ENCODE measurements at places on chromosomes 16 and 17.

DNA sequence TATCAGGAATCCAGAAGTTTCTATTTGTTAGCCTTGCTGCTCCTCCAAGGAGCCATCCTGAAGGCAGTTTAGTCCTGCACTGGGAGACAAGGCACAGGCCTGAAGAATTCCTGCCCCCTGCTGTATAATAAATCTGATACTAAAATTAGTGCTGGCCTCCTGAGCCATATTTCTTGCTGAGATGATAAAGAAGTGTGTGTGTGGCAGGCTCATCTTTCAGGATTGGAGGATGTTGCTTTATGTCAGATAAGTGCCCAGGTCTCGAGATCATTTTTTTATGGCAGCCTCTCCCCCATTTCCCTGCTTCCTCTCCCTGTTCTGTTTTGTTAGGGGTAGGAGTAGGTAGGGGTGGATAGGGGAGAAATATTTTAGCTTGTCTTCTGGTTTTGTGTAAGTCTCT lies 26.0 kb downstream of the MSI2 start:
- no peak for DNase-seq

DNA sequence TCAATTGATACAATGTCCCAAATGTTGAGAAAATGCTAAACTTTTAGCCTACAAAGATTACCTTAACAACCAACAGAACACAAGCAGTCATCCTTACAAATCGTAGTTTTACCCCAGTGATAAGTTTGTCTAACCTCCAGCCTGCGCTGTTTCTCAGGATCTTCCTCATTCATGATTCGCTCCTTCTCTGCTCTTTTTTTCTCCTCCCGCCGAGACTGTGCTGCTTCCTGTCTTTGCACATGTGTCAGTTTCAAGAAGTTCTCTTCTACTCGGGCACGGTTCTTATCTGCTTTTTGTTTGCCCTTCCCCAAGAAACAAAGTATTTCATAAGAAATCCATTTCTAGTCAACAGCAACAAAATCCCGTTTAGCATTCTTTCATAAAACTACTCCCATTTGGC lies 10.2 kb upstream of the STRADA start:
- DNase-seq = no peak

GRCh38 chr17:81641825-81642489 lies 5.0 kb downstream of the TSPAN10 start:
- no peak for DNase-seq

DNA sequence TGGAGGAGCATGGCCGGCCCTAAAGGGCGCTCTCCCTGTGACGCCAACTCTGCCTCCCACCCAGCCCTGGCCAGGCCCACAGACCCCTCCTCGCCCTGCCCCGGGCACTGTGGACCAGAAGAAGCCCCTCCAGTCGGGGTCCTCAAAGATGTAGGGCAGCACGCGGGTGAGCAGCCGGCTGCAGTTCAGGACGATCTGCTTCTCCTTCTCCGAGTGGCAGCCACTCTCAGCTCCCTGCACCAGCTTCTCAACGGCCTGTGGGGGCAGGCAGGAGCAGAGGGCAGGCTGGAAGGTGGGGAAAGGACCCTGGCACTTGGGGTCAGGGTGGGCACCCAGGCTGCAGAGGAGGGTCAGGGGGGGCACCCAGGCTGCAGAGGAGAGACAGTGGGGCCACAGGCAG lies 8.9 kb downstream of the HID1 start:
- DNase-seq = no peak

GRCh38 chr17:76478730-76479514 lies 11.5 kb downstream of the AANAT start:
- DNase-seq = no peak

DNA sequence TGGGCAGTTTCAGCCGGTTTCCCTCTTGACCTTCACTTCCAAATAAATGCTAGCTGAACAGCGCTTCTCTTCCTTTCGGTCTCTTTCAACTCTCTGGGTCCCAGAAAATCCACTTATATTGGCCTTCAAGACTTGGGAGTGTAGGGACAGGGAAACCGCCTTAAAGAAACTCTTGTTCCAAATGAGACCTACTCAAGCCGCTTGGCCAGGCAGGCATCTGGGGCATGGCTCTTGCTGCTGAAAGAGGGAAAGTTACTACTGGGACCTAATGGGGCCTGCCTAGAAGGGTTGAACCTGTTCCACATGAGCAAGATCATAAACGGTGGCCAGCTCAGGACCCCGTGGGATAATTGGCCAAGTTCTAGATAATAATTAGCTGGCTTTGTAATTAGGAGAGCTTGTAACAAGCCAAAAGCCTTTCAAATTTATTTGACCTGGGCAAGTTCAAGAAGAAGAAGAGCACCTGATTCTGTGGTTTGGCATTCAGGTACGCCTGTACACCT lies 13.2 kb downstream of the CDH1 start:
- DNase-seq = no peak

GRCh38 chr16:11980136-11980844 lies 3.8 kb downstream of the SNX29 start:
- no peak for DNase-seq

DNA sequence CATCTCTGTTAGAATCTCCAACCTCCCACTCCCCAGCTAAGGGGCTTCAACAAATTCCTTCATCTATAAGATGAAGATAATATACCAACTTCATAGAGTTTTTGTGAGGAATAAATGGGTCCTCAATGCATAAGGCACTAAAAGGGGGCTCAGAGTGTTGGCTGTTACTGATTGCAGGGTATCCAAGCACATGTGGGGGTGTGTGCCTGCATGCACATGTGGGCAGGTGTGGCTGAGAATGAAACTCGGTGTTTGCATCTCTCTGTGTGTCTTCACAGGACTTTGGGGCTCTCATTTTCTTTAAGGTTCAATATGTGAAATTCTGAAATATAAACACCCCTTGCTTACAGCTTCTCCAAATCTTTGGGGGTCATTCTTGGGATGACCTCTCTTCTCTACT lies 4.1 kb upstream of the PPP1R9B start:
- DNase-seq = no peak

- no peak for DNase-seq
Measured at GRCh38 chr16:61569028-61569427, 467.2 kb downstream of the CDH8 start.

DNA sequence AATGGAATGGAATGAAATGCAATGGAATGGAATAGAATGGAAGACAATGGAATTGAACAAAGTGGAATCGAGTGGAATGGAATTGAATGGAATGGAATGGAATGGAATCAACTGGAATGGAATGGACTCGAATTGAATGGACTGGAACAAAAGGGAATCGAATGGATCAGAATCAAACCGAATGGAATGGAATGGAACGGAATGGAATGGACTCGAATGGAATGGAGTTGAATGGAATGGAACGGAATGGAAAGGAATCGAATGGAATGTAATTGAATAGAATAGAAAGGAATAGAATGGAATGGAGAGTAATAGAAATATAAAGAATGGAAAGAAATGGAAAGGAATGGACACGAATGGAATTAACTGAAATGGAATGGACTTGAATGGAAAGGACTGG lies 475.2 kb upstream of the WSB1 start:
- no peak for DNase-seq

DNA sequence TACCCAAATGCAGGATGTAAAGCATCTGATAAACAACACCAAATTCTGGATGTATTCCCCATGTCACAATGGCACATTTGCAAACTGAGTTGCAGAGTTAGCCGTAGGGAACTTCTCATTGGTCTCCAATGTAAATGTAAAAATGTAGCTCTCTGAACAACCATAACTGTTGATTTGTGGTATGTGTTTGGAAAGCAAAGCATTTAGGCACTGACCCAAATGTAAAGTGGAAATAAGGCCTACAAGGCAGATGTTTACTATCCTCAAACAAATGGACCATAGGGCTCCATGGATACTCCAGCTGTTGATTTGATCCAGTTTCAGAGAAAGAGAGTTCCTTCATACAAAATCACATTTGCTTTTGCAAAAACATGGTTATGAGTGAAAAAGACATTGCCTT lies 223.0 kb upstream of the ELAC2 start:
- no peak for DNase-seq

GRCh38 chr16:89061590-89062380 lies 31.9 kb upstream of the ACSF3 start:
- DNase-seq = no peak

- DNase-seq = no peak
Measured at GRCh38 chr17:73090396-73091202, 1.9 kb downstream of the SLC39A11 start.

DNA sequence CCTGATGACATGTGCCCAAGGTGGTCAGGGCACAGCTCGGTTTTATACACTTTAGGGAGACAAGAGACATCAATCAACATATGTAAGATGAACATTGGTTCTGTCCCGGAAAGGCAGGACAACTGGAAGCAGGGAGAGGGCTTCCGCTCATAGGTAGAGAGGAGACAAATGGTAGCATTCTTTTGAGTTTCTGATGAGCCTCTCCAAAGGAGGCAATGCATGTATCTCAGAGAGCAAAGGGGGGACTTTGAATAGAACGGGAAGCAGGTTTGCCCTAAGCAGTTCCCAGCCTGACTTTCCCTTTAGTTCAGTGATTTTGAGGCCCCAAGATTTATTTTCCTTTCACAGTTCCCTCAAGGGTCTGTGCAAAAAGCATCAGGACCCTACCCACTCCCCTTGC lies 172.4 kb upstream of the TNRC6C start:
- no peak for DNase-seq

DNA sequence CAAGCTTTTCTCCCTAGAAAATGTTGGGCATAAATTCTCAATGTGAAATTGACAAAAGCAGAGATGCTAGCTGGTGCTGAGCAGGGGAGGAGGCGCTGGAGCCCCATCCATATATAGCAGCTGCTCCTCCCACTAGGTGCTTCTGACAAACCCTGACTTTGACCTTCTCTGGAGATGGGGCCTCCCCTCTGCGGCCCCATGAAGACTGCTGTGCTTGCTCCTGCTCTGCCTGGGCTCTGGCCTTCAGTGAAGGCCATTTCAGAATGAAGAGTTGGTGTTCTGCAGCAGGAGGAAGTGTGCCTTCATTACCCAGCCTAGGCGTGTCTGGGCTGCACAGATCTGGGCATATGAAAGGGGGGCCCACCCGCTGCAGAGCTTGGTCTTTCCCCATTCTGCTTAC lies 29.7 kb downstream of the ASIC2 start:
- DNase-seq = no peak

- no peak for DNase-seq
Measured at GRCh38 chr16:1385232-1385631, 29.3 kb downstream of the UNKL start.

- no peak for DNase-seq
Measured at GRCh38 chr16:75108792-75109731, 7.5 kb downstream of the LDHD start.

- no peak for DNase-seq
Measured at GRCh38 chr17:72223866-72224291, 103.1 kb downstream of the SOX9 start.

DNA sequence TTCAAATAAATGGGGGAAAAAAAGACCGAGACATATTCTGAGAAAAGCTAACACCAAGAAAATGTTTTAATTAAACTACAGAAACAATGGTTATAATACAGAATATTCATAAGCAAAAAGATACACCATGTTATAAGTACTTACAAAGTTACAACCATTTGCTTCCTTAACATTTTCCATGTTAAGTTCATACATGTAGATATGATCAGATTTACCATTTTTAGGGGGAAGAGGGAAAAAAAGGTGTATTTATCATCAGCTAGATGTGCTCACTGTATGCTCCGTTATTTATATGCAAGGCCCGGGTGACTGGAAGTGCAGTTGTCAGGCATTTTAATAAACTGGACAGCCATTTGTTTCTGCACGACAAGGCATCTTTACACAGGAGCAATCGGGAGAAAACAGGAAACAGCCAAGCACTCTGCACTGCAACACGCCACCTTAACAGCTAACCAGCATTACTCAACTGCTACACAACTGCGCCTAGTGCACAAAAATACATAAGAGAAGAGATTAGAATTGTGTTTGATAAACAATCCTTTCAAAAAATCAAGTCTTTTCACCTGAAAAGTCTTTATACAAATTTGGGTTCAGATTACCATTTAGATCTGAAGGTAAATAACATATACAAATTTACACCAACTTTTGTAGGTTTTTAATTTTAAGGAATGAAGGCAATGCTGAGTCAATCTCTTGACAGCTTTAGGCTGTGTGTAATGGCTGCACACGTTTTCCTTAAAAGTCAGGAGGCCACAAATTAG lies 2.9 kb downstream of the SRSF2 start:
- no peak for DNase-seq

GRCh38 chr16:22220069-22220440 lies 14.0 kb downstream of the EEF2K start:
- DNase-seq = no peak

DNA sequence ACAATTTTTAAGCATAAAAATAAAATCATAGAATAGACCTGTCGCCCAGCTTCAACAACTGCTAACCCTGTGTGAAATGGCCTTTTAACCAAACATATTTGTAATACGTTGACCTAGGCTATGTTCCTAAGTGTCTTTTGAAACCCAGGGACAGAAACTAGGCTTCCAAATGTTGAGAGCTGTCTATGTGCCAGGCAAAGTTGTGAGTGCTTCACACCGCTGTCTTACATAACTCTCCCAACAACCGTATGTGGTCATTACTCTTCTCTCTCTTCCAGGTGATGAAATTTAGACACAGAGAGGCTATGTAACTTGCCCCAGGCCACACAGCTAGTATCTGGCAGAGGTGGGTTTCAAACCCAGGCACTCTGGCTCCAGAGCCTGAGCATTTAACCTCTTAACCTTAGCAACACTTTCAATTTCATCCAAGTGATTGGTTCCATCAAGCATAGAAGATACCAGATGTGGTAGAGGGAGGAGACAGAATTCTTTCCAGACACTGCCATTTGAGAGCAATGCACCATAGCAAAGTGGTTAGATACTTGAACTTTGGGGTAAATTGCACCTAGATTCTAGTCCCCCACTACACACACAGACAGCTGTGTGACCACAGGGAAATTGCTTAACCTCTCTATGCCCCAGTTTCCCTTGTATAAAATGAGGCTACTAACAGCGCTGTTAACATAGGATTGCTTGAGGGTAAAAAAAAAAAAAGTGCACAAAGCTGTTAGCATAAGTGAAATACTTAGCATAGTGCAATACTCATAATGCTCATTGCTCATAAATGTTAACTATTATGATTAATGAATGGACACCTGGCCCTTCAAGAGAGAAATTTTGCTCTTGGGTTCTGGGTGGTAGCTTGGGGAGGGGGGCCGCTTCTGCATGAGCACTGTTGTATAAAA lies 160.6 kb downstream of the IRX3 start:
- no peak for DNase-seq
